ENCODE measurements at places on chromosomes 2 and 18.

DNA sequence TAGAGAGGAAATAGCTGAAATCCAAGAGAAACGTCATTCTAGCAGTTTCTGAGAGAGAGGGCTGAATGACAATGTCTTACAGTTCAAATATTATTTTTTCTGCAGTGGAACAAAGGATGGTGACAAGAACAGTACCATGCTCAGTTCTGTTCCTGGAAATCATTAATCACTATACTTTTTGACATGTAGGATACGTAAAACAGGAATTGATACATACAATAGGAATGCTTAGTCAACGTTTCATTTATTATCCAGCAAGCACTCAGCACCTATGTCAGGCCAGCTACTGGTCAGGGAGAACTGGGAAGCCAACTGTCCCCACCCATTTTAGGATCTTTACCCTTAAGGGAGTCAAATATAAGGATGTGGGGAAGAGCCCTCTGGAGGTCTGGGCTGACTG is 114.7 kb downstream of the DHRS9 start:
- no peaks in the 10 kb centered on the region for H3K36me3 ChIP-seq
- no peak for DNase-seq
- H3K4me1 ChIP-seq = no peaks in the 10 kb centered on the region
- peaks cover 17% of the 10 kb centered on the region for H3K27me3 ChIP-seq
- H3K4me3 ChIP-seq = no peak overlapping the region
- H3K27ac ChIP-seq = no peak overlapping the region

- no peak overlapping the region for H3K4me3 ChIP-seq
- H3K27ac ChIP-seq = no peak overlapping the region
- H3K4me1 ChIP-seq = no peaks in the 10 kb centered on the region
Observed at GRCh38 chr2:169089182-169089581, 19.8 kb downstream of the DHRS9 start.

DNA sequence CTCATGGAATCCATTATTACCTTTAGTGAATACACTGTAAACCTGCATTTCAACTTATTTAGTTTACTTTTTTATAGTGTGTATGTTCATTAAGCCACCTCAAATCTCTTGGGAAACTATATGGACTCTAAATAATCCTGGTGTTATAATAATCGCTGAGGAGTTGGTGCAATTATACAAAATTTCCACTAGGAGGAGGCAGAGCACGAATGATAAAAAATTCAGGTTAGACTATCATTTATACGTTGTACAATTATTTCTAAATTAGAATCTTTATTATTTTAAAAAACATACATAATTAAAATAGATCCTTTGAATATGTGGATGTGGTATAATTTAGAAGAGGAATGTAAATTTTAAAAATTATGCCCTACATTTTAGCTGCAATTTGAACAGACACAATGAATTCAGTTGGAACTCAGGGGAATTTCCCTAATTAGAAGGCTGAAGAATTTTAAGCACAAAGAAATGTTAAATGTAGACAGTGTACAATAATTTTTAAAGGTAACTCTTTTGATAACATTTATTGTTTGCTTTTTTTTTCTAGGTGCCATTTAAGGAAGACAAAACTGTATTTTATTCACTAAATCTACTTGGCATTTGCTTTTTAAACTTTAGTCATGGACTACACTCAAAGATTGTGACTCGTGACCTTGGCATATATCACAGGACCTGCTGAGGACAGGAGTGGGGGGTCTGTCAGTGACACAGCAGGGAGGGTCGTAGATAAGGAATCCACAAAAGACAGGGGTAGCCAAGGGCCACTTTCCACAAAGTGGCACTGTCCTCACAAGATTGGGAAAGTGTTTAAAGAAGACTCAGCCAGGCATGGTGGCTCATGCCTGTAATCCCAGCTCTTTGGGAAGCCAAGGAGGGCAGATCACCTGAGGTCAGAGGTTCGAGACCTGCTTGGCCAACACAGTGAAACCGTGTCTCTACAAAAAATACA is 45.5 kb downstream of the RAB12 start:
- no peak for DNase-seq
- peaks cover 29% of the 10 kb centered on the region for H3K27me3 ChIP-seq
- no peaks in the 10 kb centered on the region for H3K4me1 ChIP-seq
- no peak overlapping the region for H3K4me3 ChIP-seq
- H3K27ac ChIP-seq = no peak overlapping the region

GRCh38 chr2:220107380-220107791 is 480.0 kb downstream of the SLC4A3 start:
- no peak overlapping the region for H3K27ac ChIP-seq
- no peak overlapping the region for H3K4me3 ChIP-seq
- DNase-seq = no peak
- peaks cover 2% of the 10 kb centered on the region for H3K27me3 ChIP-seq
- H3K4me1 ChIP-seq = no peaks in the 10 kb centered on the region
- H3K36me3 ChIP-seq = no peaks in the 10 kb centered on the region

DNA sequence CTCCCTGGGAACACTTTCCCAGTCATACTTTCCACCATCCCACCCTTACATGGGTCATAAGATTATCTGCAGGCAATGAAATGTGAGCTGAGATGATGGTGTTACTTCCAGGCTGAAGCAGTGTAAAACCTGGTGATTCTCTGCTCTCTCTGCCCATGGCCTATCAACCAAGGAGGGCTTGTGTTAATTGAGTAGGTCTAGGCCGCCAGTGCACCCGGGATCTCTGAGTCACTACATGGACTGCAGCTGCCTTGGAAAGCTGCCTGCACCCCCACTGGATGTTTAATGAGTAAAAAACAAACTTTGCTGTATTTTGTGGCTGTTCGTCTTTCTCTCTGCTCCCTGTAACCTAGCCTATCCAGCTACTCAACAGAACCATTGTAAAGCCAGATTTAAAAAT is 451.7 kb upstream of the SMIM21 start:
- no peak overlapping the region for H3K4me3 ChIP-seq
- no peak for DNase-seq
- no peaks in the 10 kb centered on the region for H3K4me1 ChIP-seq
- no peak overlapping the region for H3K27ac ChIP-seq
- H3K36me3 ChIP-seq = no peaks in the 10 kb centered on the region

DNA sequence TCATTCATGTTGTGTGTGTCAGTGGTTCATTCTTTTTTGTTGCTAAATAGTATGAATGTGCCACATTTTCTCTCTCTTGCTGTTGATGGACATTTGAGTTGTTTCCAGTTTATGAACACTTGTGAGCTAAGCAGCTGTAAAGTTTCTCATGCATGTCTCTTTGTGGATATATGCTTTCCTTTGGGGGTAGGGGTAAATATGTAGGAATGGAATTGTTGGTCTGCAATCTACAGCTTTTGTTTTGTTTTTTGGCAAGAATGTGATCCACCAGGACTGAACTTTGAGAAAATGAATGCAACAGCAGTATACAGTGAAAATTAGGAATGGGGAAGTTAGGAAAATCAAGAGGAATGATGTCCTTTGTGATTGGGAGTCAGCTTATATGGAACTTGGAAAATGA is 226.3 kb downstream of the CDCA7 start:
- H3K27ac ChIP-seq = no peak overlapping the region
- no peak for DNase-seq
- no peaks in the 10 kb centered on the region for H3K4me1 ChIP-seq

DNA sequence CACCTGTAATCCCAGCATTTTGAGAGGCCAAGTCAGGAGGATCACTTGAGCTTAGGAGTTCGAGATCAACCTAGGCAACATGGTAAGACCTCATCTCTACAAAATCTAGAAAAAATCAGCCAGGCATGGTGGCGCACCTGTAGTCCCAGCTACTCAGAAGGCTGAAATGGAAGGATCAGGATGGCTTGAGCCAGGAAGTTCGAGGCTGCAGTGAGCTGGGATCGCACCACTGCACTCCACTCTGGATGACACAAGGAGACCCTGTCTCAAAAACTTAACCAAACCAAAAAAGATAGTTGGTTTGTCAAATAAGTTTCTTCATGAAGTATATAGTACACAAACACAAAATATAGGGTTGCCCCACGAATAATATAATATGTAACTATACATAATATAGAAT is 197.6 kb downstream of the DPP4 start:
- no peak for DNase-seq
- peaks cover 20% of the 10 kb centered on the region for H3K27me3 ChIP-seq
- no peaks in the 10 kb centered on the region for H3K4me1 ChIP-seq
- no peaks in the 10 kb centered on the region for H3K36me3 ChIP-seq

DNA sequence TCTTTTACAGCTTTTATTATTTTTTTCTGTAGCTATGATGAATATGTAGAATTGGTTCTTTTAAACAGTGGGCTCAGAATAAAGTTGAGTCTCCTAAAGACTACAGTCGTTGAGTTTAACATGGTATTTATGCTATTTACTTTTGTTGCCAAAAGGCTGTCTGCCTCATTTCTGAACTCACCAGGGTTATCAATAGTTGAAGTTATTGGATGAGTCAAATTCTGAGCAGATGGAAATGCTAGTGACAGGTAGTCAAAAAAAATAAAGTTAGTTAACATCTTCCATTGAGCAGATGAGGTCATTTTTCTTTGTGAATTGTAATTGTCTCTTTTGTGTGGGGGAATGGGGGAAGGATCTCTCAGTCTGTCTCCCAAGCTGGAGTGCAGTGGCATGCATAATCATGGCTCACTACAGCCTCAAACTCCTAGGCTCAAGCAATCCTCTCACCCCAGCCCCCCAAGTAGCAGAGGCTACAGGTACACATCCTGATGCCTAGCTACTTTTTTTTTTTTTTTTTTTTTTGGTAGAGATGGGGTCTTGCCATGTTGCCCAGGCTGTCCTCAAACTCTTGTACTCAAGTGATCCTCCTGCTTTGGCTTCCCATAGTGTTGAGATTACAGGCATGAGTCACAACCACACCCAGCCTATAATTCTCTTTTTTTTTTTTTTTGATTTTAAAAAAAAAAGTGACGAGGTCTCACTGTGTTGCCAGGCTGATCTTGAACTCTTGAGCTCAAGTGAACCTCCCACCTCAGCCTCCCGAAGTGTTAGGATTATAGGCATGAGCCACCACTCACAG is 8.9 kb downstream of the PAPOLG start:
- no peaks in the 10 kb centered on the region for H3K27me3 ChIP-seq
- H3K27ac ChIP-seq = no peak overlapping the region
- no peak overlapping the region for H3K4me3 ChIP-seq

GRCh38 chr2:37573451-37574388 is 97.7 kb downstream of the CDC42EP3 start:
- no peak overlapping the region for H3K27ac ChIP-seq
- H3K27me3 ChIP-seq = peaks cover 5% of the 10 kb centered on the region
- no peak overlapping the region for H3K4me3 ChIP-seq
- no peak for DNase-seq
- H3K36me3 ChIP-seq = peaks cover 8% of the 10 kb centered on the region
- peaks cover 8% of the 10 kb centered on the region for H3K4me1 ChIP-seq

DNA sequence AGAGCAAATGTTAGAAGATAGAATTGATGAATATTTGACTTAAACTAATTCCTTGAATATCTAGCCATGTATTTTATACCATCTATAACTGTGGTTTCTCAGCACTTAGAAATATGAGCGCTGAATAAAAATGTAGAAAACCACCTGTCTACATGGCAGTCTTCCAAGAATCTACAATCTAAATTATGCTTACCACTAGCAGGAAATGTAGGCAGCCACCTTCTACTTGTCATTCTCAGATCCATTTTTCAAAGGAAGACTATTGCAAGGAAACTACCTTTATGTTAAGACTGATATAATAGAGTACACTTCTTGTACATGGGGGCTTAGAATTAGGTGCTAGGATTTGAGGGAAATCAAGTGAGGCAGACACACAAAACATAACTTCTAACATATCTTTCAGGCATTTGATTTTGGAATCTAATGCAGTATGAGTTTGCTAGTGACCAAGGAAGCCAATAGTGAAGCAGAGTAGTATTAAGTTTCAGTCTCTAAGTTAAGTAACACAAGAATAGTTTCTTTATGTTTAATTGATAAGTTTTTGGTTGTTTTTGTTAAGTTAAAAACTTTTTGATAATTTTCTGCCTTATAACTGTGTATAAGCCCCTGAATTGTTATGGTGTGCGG is 175.9 kb upstream of the ITGA4 start:
- no peak for DNase-seq
- H3K4me1 ChIP-seq = peaks cover 27% of the 10 kb centered on the region
- peak overlapping the region; percentile 55 for H3K4me3 ChIP-seq
- no peaks in the 10 kb centered on the region for H3K27me3 ChIP-seq
- peaks cover 35% of the 10 kb centered on the region for H3K36me3 ChIP-seq

- H3K27ac ChIP-seq = no peak overlapping the region
- H3K4me1 ChIP-seq = peaks cover 10% of the 10 kb centered on the region
- H3K27me3 ChIP-seq = peaks cover 65% of the 10 kb centered on the region
- H3K4me3 ChIP-seq = no peak overlapping the region
- H3K36me3 ChIP-seq = peaks cover 2% of the 10 kb centered on the region
Observed at GRCh38 chr18:25348386-25349130, 3.4 kb downstream of the ZNF521 start.

DNA sequence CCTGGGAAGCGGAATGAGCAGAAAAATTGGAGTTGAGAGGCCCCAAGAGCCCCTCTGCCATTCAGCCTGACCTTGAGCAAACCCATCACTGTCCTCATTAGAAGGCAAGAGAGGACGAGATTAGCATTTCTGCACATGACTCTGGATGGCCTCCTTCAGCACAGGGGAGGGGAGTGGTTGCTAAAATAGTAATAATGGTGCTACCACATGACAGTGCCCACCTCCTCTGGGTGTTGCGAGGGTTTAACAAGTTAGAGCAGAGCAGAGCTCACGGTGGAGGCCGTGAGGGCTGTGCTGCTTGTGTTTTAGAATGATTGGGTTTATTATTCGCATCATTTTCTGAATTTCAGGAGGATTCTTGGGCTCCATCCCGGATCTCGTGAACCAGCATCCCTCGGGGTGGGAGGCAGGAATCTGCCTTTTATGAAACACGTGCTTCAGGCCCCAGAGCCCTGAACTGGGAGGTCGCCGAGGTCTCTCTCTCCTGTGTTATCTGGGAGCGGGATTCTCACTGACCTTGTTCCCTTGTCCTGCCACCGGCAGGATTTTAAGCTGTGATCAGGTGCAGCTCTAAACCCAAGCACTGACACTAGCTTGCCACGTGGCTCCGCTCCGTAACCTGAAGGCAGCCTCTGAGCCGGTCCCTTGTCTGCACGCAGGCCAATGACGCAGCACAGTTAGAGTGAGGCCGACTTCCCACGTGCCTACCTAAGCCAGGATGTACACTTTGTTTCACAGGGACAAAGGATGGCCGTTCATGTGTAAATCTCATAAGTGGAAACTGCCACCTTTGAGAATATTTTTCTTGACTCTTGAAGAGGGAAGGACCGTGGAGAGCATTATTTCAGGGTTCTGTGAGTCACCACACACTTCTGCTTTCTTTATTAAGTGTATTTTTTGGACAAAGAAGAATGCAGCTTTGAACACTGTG is 142.3 kb downstream of the ACOXL start:
- H3K4me1 ChIP-seq = peaks cover 39% of the 10 kb centered on the region
- H3K27ac ChIP-seq = no peak overlapping the region
- H3K27me3 ChIP-seq = no peaks in the 10 kb centered on the region
- H3K4me3 ChIP-seq = no peak overlapping the region
- no peak for DNase-seq

GRCh38 chr2:172285010-172285621 is 142.3 kb upstream of the ITGA6 start:
- peaks cover 6% of the 10 kb centered on the region for H3K27me3 ChIP-seq
- peaks cover 14% of the 10 kb centered on the region for H3K4me1 ChIP-seq
- no peaks in the 10 kb centered on the region for H3K36me3 ChIP-seq
- no peak for DNase-seq

Data from activated naive CD8-positive, alpha-beta T cell treated with anti-CD3 and anti-CD28 coated beads, Interleukin-2, amount 10 ng/mL, durations not matched to agents 7 days and 5 days (primary cell).